Stimulated activated CD4-positive, alpha-beta T cell treated with anti-CD3 and anti-CD28 coated beads, Interleukin-1b, Interleukin-23, amount 100 ng/mL, for 1 hour (primary cell): ENCODE measurements at places on chromosomes 2 and 18.

GRCh38 chr2:177344316-177344715 is 48.3 kb upstream of the AGPS start:
- DNase-seq: no peak

DNA sequence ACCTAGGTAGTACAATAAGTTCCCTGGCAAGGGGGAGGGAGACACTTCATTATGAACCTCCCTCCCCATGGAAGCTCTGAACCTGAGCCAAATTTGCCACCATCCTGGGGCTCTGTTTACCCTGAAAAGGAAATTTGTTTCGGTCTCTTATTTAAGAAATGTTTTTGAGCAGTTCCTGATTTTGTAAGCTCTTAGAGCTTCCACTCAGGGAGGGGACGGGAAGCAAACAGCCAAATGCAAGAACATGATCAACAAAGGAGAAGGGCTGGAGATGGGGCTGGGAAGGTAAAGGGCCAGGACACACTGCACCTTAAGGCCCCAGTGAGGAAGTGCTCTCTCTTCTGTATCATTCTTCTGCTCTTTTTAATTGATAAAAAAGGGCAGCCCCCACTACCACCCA is 117.9 kb downstream of the NRP2 start:
- DNase-seq: no peak

- no peak for DNase-seq
These were observed 313.9 kb downstream of the TRIB2 start for GRCh38 chr2:13030606-13031005.

DNA sequence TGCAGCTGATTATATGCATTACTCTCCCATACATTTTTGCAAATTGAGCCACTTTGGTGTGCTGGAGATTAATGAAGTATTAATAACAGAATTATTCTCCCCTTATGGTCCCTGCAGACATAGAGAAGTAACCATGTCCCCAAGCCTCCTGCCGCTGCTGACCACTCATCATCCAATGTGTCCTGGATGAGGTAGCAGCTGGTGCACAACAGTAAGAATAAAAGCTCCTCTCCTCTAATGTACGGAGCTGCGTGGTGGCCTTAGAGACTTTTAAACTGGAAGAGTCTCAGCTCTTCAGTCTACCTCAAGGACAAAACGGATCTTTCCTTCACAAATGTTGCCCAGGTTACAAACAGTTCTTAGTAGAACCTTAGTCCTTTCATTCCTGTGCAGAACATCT is 37.7 kb downstream of the TPO start:
- no peak for DNase-seq

DNA sequence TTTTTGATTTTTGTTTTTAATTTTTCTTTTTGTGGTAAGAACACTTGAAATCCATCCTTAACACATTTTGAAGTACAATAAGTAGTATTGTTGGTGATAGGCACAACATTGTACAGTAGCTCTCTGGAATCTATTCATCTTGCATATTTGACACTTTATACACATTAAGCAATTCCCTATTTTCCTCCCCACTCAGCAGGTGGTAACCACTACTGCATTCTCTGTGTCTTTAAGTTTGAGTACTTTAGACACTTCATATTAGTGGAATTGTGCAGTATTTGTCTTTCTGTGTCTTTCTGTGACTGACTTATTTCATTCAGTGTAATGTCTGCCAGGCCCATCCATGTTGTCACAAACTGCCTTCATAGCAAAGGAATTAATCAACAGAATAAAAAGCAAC is 471.7 kb upstream of the CDH20 start:
- no peak for DNase-seq

GRCh38 chr18:22670914-22671313 is 253.2 kb upstream of the CTAGE1 start:
- no peak for DNase-seq

DNA sequence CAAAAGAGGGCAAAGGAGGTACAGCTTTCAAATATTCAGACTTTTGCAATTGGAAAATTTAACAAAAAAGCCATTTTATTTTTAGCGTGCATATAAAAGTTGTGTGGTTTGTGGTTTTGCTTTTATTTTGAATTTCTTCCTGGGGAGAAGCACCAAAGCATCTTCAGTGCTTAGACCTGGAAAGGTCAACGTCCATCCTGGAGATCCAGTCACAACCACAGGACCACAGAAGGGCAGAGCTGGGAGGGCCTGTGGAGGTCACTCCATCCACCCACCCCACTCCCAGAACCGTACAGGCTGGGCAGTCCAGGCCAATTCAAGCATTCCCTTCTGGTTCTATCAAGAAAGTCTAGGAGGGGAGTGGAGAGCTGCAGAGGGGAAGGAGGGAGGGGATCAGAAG is 43.8 kb downstream of the MPHOSPH10 start:
- DNase-seq: no peak

DNA sequence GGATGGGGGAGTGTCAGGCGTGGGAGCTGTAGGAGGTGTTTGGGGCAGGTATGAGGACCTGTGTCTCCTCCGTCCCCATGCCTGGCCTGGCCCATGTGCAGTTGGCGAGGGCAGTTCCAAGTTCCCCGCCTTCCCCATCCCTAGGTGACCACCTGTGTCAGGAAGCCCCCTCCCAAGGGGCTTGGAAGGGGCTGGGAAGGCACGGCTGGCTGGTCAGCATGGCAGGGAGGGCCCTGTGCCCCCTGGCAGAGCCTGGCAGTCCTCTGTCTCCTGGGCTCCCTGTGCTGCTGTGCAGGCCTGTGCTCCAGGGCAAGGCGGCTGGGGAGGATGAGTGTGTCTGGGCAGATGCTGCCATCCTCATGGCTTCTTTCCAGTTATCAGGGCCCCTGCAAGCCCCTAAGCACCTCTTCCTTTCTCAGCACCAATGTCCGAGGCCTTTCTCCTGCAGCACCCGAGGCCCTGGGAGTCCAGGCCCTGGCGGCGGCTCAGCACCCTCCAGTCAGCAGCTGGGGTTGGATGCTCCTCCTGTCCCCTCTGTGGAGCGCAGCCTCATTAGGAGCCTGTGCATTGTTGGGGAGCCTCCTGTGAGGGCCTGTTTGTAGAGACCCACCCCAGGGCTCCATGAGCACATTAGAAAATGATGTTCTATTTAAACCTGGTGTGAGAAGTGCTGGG is 101.7 kb downstream of the FAM210A start:
- no peak for DNase-seq

DNA sequence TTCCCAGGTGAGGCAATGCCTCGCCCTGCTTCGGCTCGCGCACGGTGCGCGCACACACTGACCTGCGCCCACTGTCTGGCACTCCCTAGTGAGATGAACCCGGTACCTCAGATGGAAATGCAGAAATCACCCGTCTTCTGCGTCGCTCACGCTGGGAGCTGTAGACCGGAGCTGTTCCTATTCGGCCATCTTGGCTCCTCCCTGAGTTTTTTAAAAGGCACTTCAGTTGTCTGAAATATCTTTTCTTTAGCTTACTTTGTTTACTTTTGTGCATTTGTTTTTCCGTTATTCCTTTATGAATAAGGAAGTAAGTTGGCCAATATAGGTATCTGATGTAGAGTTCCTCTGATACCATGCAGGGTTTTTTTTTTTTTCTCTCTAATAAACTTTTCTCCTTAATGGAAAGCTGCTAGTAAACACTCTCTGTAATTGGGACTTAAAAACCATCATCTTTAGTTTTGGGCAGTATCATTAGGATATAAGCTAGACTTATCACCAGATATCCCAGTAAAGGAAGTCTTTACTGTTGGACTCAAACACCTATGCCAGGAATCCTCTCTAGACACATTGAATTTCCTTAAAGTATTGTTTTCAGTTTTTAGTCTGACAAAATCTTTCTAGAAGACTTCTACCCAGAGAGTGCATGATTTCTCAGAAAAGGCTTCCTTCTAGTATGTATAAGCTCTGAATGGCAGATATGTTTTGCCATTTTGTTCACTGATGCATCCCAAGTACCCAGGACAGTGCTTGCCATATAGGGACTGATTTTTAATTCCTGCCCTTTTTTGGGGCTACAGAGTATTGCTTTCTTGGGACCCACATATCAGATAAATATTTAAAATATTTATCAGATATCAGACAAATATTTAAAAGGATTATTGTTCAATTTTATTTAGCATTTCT is 35.8 kb upstream of the DYSF start:
- DNase-seq: no peak

- no peak for DNase-seq
These were observed 10.1 kb downstream of the ID2 start for GRCh38 chr2:8691859-8692437.

GRCh38 chr18:55585065-55585919 is 2.7 kb downstream of the TCF4 start:
- no peak for DNase-seq

GRCh38 chr2:97907369-97908100 is 88.2 kb downstream of the TMEM131 start:
- no peak for DNase-seq

GRCh38 chr2:200216310-200216709 is 90.2 kb upstream of the SPATS2L start:
- no peak for DNase-seq

- no peak for DNase-seq
These were observed 122.5 kb downstream of the RNF152 start for GRCh38 chr18:61770279-61770678.

DNA sequence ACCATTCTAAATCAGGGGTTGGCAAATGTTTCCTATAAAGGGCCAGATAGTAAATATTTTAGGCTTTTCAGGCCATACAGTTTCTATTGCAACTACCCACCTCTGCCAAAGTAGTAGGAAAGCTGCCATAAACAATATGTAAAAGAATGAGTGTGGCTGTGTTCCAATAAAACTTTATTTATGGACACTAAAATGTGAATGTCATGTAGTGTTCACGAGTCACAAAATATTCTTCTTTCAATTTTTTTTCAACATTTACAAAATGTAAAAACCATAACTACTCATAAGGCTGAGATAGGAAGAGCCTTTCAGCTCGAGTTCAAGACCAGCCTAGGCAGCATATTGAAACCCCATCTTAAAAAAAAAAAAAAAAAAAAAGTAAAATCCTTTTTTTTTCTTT is 13.4 kb downstream of the KCNG3 start:
- no peak for DNase-seq

DNA sequence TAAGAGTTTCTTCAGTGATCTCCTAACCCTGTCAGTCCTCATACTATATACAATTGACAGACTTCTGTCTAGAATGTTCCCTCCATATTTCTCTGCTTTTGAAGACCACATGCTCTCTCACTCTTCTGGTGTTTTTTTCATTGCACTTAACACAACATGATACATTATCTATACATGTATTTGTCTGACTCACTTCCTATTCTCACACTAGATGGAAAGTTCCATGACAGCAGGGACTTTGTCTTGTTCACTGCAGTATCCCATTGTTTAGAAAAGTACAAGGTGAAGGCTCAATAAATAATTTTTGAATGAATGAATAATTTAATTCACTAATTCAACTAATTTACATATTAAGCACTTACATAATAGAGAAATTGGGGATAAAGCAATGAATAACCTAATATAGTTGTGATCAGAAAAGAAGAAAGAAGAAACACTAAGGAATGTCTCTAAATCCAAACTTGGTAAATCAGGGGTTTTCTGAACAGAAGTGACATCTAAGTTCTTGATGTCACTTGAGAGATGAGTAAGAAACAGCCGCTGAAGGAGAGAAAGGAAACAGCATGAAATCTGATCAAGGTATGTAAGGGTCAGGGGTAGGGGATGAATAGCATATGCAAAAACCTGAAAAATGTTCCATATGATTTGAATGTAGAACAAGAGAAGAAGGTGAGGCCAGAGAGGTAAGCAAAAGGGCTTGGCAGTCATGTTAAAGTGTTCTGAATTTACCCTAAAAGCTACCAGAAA is 42.4 kb downstream of the MBD2 start:
- no peak for DNase-seq

GRCh38 chr18:60188958-60189357 is 183.6 kb downstream of the MC4R start:
- DNase-seq: no peak

- no peak for DNase-seq
These were observed 217.0 kb downstream of the METTL4 start for GRCh38 chr18:2354292-2354691.

DNA sequence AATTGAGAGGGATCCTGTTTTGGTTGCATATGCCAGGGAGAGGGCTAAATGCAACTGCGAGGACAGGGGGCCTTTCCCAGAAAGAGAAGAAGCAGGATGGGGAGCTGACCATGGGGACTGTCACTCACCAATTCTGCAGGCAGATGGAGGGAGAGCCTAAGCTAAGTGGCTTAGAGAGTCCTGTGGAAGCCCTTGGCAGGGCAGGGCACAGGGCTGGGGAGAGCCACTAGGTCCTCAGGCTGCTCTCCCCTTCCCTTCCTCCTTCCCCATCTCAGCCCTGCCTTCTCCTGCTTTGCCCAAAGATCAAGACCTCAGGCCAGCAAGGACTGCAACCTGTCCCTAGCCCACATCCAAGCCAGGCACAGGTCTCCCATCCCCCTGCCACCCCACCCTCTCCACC is 24.4 kb upstream of the CATIP start:
- no peak for DNase-seq

DNA sequence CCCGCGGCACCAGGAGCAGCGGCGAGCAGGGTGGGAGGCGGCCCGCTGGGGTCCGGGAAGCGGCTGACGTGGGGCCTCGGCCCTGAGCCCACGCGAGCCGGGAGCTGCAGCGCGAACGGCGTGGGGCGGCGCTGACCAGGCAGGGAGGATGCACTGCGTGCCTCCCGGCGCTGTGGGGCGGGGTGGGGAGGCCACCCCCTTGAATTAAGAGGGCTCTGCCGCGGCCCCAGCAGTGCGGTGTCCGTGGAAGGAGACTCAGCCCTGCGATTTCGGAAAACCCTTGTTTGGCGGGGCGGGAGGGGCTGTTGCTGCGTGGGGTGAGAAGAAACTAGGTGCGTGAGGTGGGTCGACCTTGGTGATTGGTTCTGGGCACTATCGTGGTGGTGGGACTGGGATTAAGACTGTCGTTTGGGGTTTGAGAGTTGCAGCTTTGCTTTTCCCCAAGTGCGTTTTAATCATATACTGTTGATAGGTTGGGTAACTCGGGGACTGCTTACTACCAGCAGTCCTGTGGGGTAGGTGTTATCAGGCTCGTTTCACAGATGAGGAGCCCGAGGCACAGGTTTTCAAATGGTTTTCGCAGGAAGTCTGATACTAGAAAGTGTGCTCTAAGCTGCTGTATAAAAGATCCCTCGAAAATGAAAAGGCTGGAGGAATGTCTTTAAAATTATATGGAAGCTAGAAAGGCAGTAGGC is 722 bp downstream of the ACSL3 start:
- no peak for DNase-seq

GRCh38 chr2:96665083-96665569 is 22.6 kb downstream of the FER1L5 start:
- no peak for DNase-seq
